ENCODE measurements at places on chromosomes 1 and 21.

DNA sequence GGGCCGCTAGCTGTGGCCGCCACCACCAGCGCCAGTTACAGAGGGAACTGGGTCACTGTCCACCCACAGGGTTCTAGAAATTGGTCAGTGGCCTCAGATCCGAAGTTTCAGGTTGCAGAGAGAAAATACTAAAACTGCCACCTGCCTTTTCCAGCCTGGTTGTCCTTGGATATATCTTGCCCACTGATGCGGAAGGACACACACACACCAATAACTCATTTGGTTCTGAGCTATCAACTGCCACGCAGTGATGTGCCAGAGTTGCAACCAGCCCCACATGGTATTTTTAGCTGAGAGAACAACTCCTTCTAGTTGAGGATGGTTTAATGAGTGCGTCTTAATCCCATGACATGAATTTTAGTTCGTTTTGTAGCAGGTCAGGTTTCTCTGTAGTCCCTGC is 68.1 kb downstream of the SH3BGR start:
- no peak for DNase-seq

DNA sequence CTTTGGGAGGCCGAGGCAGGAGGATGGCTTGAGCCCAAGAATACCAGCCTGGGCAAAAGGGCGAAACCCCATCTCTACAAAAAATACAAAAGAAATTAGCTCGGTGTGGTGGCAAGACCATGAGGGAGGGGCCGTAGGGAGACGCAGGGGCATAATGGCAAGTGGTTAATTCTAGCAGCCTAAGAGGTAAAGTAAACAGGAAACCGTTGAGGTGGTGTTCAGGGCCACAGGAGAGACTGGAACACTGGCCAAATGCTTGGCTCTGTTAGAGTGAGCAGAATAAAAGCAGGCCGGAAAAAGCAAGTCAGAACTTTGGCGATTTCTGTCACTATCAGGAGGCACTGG is 89.2 kb downstream of the RIPK4 start:
- no peak for DNase-seq

GRCh38 chr21:18152371-18152770 is 92.3 kb upstream of the CHODL start:
- no peak for DNase-seq

- no peak for DNase-seq
Measured at GRCh38 chr1:194940336-194941030, 1667.8 kb downstream of the KCNT2 start.

GRCh38 chr21:38388647-38389353 is 109.5 kb downstream of the ERG start:
- DNase-seq: no peak

DNA sequence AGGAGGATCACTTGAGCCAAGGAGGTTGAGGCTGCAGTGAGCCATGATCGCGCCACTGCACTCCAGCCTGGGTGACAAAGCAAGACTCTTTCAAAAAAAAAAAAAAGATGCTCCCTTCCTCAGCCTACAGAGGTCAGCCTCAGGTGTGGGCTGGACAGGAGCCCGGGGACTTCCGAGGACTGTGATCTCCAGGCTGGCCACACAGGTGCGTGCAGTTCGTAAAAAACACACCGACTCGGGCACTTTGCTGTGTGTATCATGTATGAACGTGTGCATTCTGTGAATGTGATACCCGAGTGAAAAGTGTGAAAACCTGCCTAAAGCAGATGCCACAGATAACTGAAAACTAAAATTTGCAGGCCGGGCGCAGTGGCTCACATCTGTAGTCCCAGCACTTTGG is 8.4 kb upstream of the CCDC27 start:
- no peak for DNase-seq

GRCh38 chr1:37958690-37959089 is 11.8 kb upstream of the INPP5B start:
- DNase-seq: no peak

DNA sequence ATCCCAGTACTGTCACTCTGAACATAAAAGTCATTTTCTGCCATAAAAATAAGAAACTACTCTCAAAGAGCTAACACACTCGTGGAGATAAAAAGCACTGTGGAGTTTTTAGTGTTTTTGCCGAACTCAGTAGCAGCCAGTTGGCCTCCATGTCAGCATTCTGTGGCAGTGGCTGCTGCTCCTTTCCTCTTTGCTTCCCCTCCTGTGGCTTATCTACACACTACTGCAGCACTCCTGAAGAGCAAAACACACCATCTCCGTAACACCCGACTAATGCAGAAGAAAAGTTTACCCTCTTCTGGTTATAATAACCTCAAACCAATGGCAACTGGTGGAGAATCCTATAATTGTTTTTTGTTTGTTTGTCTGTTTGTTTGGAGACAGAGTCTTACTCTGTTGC is 44.9 kb downstream of the RAB3GAP2 start:
- no peak for DNase-seq

DNA sequence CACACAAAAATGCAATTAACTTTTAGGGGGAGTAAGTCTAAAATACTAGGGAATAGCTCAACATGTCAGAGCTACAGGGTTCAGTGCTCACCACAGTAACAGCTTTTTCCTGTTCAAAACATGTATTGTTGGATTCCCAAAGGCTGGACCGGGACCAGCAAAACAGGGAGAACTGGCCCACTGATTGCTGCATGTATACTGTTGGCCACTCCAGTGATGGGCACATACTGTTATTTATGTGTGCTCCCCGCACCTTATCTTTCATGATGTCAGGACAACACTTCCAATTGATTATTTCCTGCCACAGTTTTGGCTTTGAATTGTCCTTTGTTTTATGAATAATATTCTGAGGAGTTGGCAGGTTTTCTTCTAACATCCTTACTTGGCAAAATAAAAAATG is 50.7 kb downstream of the HMGB4 start:
- DNase-seq: no peak

DNA sequence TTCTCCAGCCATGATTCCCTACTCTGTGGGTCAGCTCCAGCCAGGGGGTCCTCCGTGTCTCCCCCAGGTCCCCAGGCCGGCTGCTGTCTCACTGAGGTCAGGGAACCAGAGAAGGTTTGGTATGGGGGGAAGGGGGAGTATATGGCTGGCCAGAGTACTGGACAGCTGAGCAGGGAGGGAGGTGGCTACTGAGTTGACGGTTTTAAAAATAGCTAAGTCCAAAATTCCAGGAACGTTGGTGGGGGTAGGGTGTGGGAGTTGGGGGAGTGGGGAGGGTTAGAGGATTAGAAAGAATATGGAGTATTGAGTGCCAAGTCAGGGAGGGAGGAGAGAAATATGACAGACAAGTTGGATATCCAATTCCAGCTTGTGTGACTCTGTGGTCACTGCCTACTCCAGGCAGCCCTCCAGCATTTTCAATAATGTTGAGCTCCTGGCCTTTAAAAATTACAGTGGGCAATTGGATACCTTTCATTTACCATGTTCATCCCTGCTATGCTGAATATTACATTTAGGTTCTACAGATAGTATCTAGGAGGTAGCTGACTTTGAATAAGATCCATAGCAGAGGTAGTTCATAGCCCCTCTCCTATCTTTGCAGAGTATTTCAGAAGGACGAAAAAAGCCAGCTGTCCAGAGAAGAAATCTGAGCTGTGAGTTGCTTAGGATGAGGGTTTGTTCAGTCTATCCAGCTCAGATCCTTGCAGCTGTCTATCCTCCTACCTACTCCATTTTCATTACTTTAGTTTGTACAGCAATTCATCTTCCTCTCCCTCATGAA is at the start of gene HJV:
HJV (minus strand) TSS at position 114 of the 781 bp plus-strand sequence. CDS start 1,504 bp downstream, outside the sequence.
- no peak for DNase-seq

GRCh38 chr21:45513003-45513717 is 29.1 kb downstream of the SLC19A1 start:
- no peak for DNase-seq

DNA sequence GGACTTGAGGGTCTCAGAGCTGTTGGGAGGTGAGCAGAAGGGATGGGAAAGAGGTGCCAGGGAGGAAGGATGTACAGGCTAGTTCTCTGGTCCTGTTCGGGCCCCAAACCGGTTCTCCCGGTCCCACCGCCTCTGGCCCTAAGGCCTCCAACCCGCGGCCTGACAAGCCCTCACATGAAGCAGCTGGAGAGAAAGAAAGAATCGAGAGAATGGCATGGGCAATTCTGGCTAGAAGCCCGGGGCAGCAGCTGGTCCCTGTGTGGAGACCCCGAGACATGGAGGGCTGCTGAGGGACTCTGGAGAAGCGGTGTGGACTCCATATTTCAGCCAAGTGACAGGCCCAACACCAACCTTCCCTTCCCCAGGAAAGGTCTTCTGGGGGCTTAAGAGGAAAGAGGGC is 730 bp downstream of the CDC42SE1 start:
- no peak for DNase-seq

- DNase-seq: no peak
Measured at GRCh38 chr1:194755241-194755994, 1569.0 kb upstream of the B3GALT2 start.

DNA sequence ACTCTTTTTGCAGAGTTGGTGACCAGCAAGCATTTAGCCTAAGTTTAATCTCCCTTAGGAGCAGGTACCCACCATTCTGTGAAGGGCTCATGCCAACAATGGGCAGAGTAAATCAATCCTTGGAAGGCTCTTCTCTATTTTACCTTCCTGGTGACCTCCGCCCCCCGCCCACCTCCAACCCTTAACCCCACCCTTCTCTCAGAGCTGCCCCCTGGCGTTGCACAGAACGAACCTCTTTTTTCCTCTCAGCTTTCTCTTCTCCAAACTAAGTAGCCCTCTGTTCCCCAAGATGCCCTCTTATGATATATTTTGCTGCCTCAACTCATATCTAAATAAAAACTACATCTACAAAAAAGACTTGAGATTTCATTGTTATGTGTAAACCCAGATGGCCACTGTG is 186.8 kb downstream of the SEC16B start:
- DNase-seq: no peak

DNA sequence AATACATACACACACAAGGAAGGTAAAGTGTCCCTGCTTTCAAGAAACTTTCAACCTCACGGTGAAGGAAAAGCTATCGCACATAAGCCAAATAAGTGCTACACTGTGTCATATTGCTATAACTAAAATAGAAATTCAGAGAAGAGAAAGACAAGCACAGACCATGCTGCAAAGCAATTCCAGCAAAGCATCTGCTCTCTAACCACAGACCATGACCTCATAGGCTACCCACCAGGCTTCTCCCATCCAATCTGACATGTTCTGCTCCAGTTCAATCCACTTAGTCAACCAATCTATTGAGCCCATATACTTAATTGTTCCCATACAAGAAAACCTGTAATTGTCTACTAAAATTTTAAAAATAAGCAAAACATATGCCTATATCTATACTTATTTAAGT is 211.3 kb downstream of the BARHL2 start:
- no peak for DNase-seq

DNA sequence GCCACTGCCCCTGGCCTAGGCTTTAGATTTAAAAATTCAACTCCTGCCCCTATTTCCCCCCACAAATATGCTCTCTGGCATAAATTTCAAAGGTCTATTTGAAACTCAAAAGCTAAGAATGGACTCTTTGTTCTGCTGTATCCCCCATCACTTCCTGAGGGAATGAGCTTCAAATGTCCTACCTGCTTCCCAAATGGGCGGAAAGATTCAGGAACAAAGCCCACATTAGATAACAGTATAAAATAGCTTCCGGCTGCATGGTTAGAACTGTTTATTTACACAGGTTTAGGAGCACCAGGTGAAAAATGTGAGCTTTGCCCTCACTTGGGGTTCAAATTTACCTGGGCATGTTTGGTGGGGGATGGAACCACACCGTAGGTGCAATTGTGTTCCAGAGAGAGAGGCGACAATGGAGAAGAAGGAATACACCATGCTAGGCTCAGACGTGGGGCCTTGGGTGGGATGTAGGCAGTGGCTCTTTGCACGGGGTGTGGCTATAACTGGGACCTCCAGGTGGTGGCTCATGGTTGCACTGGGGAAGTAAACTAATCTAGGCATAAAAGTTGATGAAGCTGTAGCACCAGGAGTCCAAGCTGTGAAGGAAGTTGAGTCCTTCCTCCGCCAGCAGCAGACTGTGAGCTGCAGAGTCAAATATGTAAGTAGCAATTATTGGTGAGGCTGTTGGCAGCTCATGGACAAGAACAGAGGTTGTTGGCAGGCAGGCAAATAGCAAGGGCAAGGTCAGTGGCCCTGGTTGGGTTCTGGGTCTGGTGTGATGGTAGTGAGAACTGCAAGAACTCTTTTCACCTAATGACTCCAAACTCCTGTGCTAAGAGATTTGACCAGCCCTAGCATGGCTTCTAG is 41.5 kb upstream of the SRSF10 start:
- DNase-seq: no peak

DNA sequence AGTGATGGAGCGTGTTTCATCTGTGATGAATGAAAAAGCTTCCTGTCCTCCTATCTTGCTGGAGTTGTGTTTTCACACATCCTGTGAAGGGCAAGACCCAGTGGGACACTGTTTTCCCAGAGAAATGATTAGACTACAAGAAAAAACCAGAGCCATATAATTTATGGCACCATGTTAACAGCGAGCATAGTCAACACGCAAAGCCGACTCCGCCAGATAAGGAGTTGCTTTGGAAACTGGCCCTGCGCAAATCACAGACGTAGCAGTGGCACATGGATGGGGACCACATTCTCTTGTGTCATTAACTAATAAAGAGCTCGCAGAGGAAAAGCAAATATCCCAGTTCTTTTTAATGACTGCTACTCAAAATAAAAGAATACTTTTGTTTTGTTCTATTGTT is 471.2 kb upstream of the RUNX1 start:
- no peak for DNase-seq

GRCh38 chr1:117754061-117754969 is 148.5 kb downstream of the TENT5C start:
- DNase-seq: peak; percentile 28

- no peak for DNase-seq
Measured at GRCh38 chr1:226181996-226182714, 4.4 kb downstream of the ACBD3 start.

DNA sequence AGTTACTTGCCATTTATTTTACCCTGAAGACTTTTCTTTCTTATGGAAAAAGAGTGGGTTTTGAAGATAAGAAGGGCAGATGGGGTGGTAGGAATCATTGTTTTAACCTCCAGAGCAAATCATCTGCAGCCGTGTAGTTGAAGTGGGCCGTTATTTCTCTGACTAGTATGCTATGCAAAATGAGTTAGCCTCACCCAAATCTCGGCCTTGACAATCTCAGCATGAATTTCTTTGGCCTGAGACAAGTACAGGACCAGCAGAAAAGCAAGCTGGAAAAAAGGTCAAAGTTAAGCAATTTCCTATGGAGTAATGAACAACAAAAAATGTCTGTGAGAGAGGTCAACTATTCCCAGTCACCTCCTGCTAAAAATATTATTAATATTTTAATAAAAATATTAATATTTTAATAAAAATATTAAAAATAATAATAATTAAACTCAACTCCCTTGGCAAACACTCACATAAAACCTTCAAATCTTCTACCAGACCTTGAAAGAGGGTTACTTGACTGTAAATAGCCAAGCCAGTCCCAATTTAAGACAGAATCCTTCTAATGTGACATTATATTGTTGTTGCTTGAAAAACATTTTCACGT is 6.8 kb upstream of the TEKT2 start:
- DNase-seq: no peak

GRCh38 chr1:38615680-38616079 is 243.9 kb downstream of the RRAGC start:
- no peak for DNase-seq

DNA sequence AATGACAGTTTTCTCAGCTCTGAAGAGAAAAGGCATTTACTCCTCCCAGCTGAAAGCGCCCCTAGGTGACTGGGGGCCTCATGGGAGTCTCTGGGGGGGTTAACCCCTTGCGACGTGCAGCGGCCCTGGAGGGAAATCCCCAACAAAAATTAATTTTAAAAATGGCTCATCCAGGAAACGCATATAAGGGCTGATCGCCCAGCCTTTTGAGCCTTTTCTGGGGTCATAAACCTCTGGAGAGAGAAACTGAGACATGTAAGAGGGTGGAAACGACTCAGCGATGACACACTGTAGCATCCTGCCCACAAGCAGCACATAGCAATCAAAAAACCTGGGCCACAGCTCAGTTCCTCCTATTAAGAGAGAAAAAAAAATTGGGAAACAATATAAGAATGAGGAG is 20.4 kb upstream of the HPDL start:
- DNase-seq: no peak
